Glutamatergic neuron (in vitro differentiated cells): ENCODE measurements at places on chromosomes 6 and 20. TPM values are rescaled to one million over a fixed set of nuclear protein-coding genes. Genes with fewer than 3 reads are reported as not detected.

The ACOT8 gene
- total RNA-seq: 33.8 TPM

The GMNN gene
- 20.1 TPM for total RNA-seq

The RPP40 gene
- 6.9 TPM for total RNA-seq

- no peaks in the 10 kb centered on the region for H3K27me3 ChIP-seq
- H3K36me3 ChIP-seq: peaks cover 11% of the 10 kb centered on the region
- H3K4me1 ChIP-seq: no peaks in the 10 kb centered on the region
Measured at GRCh38 chr6:168288781-168289570, 30.6 kb downstream of the DACT2 start.

- DNase-seq: no peak
- no peaks in the 10 kb centered on the region for H3K36me3 ChIP-seq
- no peak overlapping the region for H3K27ac ChIP-seq
- H3K4me1 ChIP-seq: no peaks in the 10 kb centered on the region
Measured at GRCh38 chr6:126804332-126805064, 314.0 kb upstream of the RSPO3 start.

GRCh38 chr20:8018958-8019245 is 659 bp downstream of the TMX4 start:
- H3K27me3 ChIP-seq: peaks cover 4% of the 10 kb centered on the region
- H3K27ac ChIP-seq: peak overlapping the region; percentile 84
- peak; percentile 80 for DNase-seq
- H3K4me1 ChIP-seq: peaks cover 4% of the 10 kb centered on the region

GRCh38 chr6:111781041-111781708 is 92.1 kb downstream of the FYN start:
- peaks cover 2% of the 10 kb centered on the region for H3K27me3 ChIP-seq
- H3K4me3 ChIP-seq: peak overlapping the region; percentile 26

GRCh38 chr6:74605922-74606581 is 599.8 kb downstream of the COL12A1 start:
- no peaks in the 10 kb centered on the region for H3K36me3 ChIP-seq
- H3K4me3 ChIP-seq: no peak overlapping the region
- peaks cover 4% of the 10 kb centered on the region for H3K27me3 ChIP-seq
- no peaks in the 10 kb centered on the region for H3K4me1 ChIP-seq
- H3K27ac ChIP-seq: no peak overlapping the region
- DNase-seq: no peak

DNA sequence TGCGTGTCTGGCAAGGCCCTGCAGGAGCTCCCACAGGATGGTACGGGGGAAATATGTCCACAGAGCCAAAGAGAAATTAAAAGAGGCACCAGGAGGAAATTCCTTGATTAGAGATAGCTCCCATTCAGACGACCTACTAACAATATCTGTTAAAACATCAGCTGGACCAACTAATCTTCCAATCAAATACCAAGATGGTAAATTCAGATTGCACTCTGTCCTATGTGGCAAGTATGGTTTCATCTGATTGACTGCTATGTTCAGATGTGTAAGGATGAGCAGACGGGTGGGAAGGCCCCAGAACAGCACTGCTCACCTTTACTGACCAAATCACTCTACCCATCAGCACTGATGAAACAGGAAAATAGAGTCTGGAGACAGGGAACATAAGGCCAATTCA is 19.5 kb downstream of the BPIFA2 start:
- H3K27ac ChIP-seq: no peak overlapping the region
- no peak overlapping the region for H3K4me3 ChIP-seq
- DNase-seq: no peak
- H3K4me1 ChIP-seq: no peaks in the 10 kb centered on the region
- H3K36me3 ChIP-seq: peaks cover 7% of the 10 kb centered on the region

GRCh38 chr6:77011929-77012545 is 451.3 kb downstream of the HTR1B start:
- H3K36me3 ChIP-seq: peaks cover 5% of the 10 kb centered on the region
- peaks cover 3% of the 10 kb centered on the region for H3K27me3 ChIP-seq
- H3K27ac ChIP-seq: no peak overlapping the region
- H3K4me3 ChIP-seq: no peak overlapping the region

GRCh38 chr6:148521586-148521985 is 178.9 kb downstream of the SASH1 start:
- H3K4me3 ChIP-seq: no peak overlapping the region
- DNase-seq: no peak
- H3K36me3 ChIP-seq: no peaks in the 10 kb centered on the region

DNA sequence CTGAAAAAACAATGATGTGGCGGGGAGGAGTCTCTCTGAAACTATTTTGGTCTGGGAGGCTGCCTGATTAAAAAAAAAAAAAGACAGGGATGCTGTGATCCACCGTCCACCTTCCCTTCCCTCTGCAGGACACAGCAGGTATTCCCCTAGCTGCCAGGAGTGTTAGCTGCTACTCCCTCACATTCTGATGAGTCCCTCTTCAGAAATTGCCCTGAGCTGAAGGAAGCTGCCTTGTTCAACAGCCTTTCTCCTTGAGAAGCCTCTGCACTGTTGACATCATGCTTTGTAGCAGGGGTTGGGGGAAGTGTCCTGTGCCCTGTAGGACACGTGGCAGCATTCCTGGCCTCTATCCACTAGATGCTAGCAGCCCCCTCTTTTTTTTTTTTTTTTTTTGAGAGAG is 71.7 kb upstream of the ZMYND8 start:
- H3K4me1 ChIP-seq: no peaks in the 10 kb centered on the region
- no peaks in the 10 kb centered on the region for H3K27me3 ChIP-seq
- no peak for DNase-seq
- peaks cover 4% of the 10 kb centered on the region for H3K36me3 ChIP-seq
- H3K27ac ChIP-seq: no peak overlapping the region
- H3K4me3 ChIP-seq: no peak overlapping the region

GRCh38 chr6:65786815-65787214 is 79.8 kb upstream of the EYS start:
- no peak overlapping the region for H3K27ac ChIP-seq
- H3K27me3 ChIP-seq: peaks cover 1% of the 10 kb centered on the region
- DNase-seq: no peak
- no peaks in the 10 kb centered on the region for H3K4me1 ChIP-seq
- H3K4me3 ChIP-seq: no peak overlapping the region

DNA sequence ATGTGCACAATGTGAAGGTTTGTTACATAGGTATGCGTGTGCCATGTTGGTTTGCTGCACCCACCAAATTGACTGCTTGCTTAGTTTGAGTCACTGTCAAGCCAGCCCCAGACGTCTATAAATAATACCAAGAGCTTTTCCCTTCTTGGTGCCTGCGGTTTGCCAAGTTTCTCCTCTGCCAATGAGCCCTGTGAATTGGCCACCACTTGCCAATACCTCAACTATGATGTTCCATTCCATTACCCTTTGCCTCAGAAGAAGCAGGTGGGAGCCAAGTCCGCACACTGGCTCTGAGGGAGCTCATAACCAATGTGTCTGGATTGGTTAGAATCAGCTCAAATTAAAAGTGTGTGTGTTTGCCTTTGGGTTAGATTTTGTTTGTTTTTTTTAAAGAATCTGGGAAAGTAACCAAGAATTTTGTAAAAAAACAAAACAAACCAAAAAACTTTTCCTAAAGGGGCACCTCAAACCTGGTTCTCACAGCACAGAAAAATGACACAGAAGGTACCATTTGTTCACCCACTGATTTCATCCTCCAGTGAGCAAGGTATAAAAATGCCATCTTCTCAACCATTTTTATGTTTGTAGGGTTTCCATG is 244.7 kb upstream of the PRND start:
- no peak overlapping the region for H3K27ac ChIP-seq
- no peak for DNase-seq
- no peak overlapping the region for H3K4me3 ChIP-seq
- no peaks in the 10 kb centered on the region for H3K4me1 ChIP-seq
- H3K27me3 ChIP-seq: peaks cover 6% of the 10 kb centered on the region

GRCh38 chr6:36570264-36570663 is 23.0 kb upstream of the STK38 start:
- H3K4me3 ChIP-seq: no peak overlapping the region
- H3K27me3 ChIP-seq: no peaks in the 10 kb centered on the region
- no peak overlapping the region for H3K27ac ChIP-seq
- no peaks in the 10 kb centered on the region for H3K36me3 ChIP-seq
- no peak for DNase-seq
